ENCODE measurements at places on chromosomes 6 and 20. TPM values are rescaled to one million over a fixed set of nuclear protein-coding genes. Genes with fewer than 3 reads are reported as not detected.

Gene CDSN
- total RNA-seq: not detected

Gene SALL4
- total RNA-seq: 0.29 TPM

Gene SGK2
- total RNA-seq: 0.22 TPM

Gene CST5
- total RNA-seq: not detected

Gene AFG1L
- 3.3 TPM for total RNA-seq

Gene ATG5
- total RNA-seq: 50.4 TPM

Gene WFDC2
- not detected for total RNA-seq

Gene ANGPT4
- not detected for total RNA-seq

Gene THBD
- 7.9 TPM for total RNA-seq

Gene GSTA1
- total RNA-seq: not detected

Gene CLPSL1
- not detected for total RNA-seq

Gene ZNF831
- total RNA-seq: not detected

Gene IL20RA
- not detected for total RNA-seq

Gene SPAG4
- 5.0 TPM for total RNA-seq

Gene GNMT
- not detected for total RNA-seq

Gene ENPP5
- 0.14 TPM for total RNA-seq

Gene KCNK17
- not detected for total RNA-seq

Gene PPARD
- 11.6 TPM for total RNA-seq

Gene NOL4L
- total RNA-seq: 15.5 TPM

Gene ABHD16B
- total RNA-seq: not detected

Gene TREML1
- total RNA-seq: not detected

Gene AGER
- 0.66 TPM for total RNA-seq

Gene LIN28B
- 34.4 TPM for total RNA-seq

Gene MAFB
- 0.22 TPM for total RNA-seq

Gene CNBD2
- total RNA-seq: 2.3 TPM

Gene STK38
- total RNA-seq: 21.4 TPM

Gene PTK6
- total RNA-seq: 0.14 TPM

Gene SNAP25
- total RNA-seq: 5.9 TPM

Gene PRIM2
- total RNA-seq: 61.8 TPM

Gene FOXS1
- 2.0 TPM for total RNA-seq

Gene MCCD1
- not detected for total RNA-seq

Gene AVP
- not detected for total RNA-seq

Gene EPHA7
- 1.9 TPM for total RNA-seq

Gene HAO1
- not detected for total RNA-seq

Gene SLC17A2
- total RNA-seq: not detected

Gene NR2E1
- not detected for total RNA-seq

Gene SLC17A1
- total RNA-seq: not detected

Gene ACSS2
- total RNA-seq: 38.5 TPM

Gene SPO11
- not detected for total RNA-seq

Gene HTR1B
- 0.66 TPM for total RNA-seq

Gene ISM1
- total RNA-seq: not detected

Gene ZSCAN23
- total RNA-seq: 0.88 TPM

Gene C20orf204
- total RNA-seq: 0.88 TPM

Gene TREML2
- not detected for total RNA-seq

Gene NDUFAF4
- total RNA-seq: 11.2 TPM

Measured in placental pericyte (primary cell).